Thymus (tissue), 14 donors: ENCODE measurements at places on chromosomes 1 and 21. TPM values are rescaled to one million over a fixed set of nuclear protein-coding genes. Genes with fewer than 3 reads are reported as not detected.

Gene PTGS2
- polyA plus RNA-seq = 1.5 TPM

Gene FMO2
- 5.5 TPM for polyA plus RNA-seq

Gene NEK2
- 4.0 TPM for polyA plus RNA-seq

Gene LRRC71
- 0.11 TPM for polyA plus RNA-seq

Gene SPRR1B
- polyA plus RNA-seq = 132 TPM

DNA sequence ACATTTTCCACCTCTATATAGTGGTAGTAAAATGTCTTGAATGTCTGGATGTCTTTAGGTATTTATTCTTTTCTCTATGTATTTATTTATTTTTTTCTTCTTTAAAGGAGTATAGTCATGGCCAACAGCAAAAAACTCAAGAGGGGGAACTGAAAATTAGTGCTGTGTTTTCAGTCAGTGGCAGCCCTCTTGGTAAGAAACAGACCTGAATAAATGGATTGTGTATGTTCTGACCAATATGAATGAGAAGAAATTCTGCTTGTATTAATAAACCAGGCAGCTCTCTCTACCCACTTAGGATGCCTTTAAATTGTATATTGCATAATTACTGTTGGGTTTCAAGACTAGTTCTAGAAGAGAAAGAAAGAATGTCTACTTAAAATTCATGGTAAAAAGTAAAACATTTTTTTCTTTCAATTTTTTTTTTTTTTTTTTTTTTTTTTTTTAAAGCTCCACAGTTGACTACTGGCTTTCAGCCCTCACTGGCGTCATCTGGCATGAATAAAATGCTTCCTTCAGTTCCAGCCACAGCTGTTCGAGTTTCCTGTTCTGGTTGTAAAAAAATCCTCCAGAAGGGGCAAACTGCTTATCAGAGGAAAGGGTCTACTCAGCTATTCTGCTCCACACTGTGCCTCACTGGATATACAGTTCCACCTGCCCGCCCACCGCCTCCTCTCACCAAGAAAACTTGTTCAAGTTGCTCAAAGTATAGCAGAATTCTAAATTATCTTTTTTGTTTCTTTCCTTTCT, 101.6 kb downstream of the ZMYM4 start:
- peaks cover 9% of the 10 kb centered on the region for H3K36me3 ChIP-seq
- no peak overlapping the region for H3K4me3 ChIP-seq
- DNase-seq = peak; percentile 19
- no peak overlapping the region for H3K27ac ChIP-seq
- no peaks in the 10 kb centered on the region for H3K27me3 ChIP-seq
- no peaks in the 10 kb centered on the region for H3K4me1 ChIP-seq

DNA sequence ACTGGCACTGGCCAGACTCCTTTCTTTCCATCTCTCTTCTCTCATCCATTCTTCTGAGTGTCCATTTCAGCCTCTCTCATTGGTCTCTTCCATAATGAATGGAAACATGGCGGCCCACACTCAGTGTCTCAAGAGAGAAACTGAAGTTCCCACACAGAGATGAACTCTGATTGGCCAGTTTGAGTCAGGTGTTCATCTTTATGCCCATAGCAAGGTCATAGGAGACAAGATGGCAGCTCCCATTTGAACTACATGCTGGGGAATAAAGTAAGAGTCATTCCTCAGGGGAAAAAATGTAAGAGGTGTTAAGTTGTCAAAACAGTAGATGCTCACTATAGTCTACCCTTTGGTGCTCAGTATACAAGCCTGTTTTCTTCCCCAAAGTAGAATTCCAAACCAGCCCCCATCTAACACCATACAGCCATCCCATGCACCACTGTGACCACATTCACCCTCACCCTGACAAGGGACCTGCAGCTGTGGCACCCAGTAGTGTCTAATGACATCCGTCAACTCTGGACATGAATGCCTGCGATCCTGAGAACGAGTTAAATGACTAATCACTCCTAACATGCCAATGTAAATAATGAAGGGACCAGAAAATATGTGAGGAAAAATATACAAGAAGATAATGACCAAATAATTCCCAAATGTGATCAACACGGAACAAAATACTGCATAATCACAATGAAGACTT, 12.4 kb downstream of the CDA start:
- no peaks in the 10 kb centered on the region for H3K27me3 ChIP-seq
- H3K36me3 ChIP-seq = no peaks in the 10 kb centered on the region
- no peak overlapping the region for H3K27ac ChIP-seq
- no peak for DNase-seq
- H3K4me1 ChIP-seq = no peaks in the 10 kb centered on the region

DNA sequence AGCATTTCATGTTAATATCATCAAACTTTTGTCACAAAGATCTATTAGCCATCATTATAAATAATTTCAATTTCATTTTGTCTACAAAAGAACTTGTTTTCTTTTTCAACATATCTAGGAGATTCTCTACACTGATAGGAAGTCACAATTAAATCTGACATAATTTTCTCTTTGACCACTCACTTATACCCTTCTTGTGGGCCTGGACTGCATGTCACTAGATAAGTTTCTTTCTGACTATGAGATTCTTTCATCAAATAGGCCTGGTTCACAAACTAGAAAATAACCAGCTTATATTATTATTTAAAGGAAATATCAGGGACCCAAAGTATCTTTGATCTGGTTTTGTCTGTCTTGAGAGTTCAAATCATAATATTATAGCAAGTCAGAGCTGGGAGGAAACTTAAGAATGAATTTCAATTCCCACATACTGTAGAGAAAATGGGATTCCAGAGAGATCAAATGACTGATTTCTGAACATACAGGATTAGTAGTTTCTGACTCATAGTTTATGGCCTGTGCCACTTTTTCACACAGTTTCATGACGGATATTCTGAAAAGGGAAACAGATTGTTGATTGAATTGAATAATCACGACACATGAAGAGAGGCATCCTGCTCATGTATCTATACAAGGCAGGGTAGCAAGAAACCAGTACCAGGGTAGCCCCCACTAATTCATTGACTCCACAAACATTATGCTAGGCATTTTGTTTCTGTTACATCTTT, 355.8 kb downstream of the GPATCH2 start:
- no peak for DNase-seq
- H3K4me1 ChIP-seq = no peaks in the 10 kb centered on the region
- no peak overlapping the region for H3K4me3 ChIP-seq
- H3K27me3 ChIP-seq = no peaks in the 10 kb centered on the region

DNA sequence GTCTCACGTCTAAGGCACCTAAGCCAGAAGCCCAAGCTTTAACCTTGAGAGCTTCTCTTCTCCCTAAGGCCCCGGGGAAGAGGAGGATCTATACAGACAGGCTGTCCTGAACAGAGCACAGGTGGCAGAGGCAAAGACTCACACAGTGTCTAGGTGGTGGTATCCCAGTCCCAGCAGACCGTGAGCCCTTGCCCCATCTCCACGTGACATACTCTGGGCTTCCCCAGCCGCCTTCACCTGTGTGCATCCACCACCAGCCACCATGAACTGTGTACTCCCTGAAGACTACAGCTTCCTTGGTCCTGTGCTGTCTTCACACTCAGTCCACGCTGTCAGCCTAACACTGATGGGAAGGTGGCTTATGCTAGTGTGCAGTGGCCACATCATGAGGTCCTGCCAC, 31.7 kb downstream of the SZT2 start:
- peaks cover 92% of the 10 kb centered on the region for H3K36me3 ChIP-seq
- no peaks in the 10 kb centered on the region for H3K4me1 ChIP-seq
- no peak overlapping the region for H3K4me3 ChIP-seq
- H3K27ac ChIP-seq = no peak overlapping the region
- H3K27me3 ChIP-seq = no peaks in the 10 kb centered on the region

GRCh38 chr1:234213658-234214128, 159.6 kb upstream of the COA6 start:
- H3K4me3 ChIP-seq = peak overlapping the region; percentile 37
- no peaks in the 10 kb centered on the region for H3K36me3 ChIP-seq
- no peak for DNase-seq
- H3K27me3 ChIP-seq = peaks cover 25% of the 10 kb centered on the region
- H3K27ac ChIP-seq = no peak overlapping the region

DNA sequence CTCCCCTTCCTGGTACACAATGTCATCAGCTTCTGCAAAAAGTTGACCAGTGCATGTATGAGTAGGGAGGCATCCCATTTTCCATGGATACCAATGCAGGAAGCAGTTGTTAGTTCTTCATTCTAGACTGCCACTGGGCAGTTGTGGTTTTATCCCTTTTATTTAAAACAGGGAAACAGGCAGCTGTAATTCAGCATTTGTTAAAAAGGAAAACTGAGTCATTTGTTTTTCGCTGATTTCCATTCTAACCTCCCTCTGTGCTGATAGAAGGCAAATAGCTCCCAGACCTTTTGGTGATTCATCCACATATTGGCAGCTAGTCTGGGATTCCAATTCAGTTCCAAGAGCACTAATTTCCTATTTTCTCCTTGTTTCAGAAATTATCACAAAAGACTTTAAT, 21.1 kb upstream of the ABCA4 start:
- no peak overlapping the region for H3K4me3 ChIP-seq
- H3K36me3 ChIP-seq = no peaks in the 10 kb centered on the region

DNA sequence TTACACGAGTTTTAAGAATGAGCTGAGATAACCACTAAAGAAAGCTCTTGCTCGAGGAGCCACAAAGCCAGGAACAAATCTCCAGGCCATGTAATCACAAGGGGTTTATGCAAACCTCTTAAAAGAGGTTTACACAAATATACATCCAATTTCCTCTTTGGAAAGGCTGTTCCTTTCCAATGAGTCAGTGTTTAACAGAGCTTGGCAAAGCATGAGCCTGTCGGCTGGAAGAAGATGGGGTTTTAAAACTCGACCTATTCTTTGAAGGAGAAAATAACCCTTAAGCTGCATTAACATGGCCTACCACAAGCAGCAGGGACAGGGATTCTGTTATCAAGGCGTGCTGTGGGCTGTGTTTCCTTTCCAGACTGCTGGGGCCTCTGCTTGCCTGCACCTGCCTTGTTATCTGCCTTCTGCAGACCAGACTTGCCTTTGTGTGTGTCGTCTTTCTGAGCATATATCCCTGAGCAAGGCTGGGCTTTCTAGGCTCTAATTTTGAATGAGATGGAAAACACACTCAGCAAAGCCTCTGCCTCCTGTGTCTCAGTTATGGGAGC, 40.6 kb upstream of the CYP2J2 start:
- peaks cover 3% of the 10 kb centered on the region for H3K27me3 ChIP-seq
- no peak for DNase-seq
- H3K27ac ChIP-seq = peak overlapping the region; percentile 46
- no peaks in the 10 kb centered on the region for H3K36me3 ChIP-seq

DNA sequence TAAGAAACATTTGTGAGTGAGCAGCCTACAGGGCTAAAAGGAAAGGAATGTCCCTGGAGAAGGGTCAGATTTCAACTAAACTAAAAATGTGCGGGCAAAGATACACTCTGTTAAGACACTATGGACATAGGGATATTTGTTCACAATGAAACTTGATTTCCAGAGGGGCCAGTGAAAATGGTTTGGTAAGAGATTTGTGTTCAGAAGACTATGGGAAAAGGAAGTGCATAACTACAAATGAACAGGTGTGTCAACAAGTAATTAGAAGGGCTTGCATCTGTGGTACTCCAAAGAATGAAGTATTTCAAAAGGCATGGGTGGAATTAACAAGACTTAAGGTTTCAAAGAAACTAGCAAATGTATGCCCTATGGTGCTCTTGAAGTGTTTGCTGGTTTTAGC, 60.4 kb downstream of the NME7 start:
- H3K4me3 ChIP-seq = no peak overlapping the region
- no peaks in the 10 kb centered on the region for H3K27me3 ChIP-seq
- H3K4me1 ChIP-seq = no peaks in the 10 kb centered on the region
- H3K27ac ChIP-seq = no peak overlapping the region

DNA sequence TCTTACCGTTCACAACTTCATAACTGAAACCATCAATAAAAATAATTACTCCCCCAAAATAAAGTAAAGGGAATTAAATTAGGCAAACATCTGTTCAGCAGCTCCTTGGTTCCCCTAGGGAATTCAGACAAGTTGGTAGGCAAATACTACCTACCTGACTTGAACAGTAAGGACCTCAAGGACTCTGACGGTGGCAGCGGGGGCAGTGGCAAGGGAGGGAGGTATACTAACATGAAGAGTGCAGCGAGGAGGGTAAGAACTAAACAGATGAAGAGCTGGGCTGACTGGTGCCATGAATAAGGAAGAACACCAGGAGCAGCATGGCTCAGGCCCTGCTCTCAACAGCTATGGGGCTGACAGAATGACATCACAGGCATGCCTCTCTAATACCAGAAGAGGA, 33.1 kb downstream of the MTOR start:
- no peaks in the 10 kb centered on the region for H3K27me3 ChIP-seq
- H3K27ac ChIP-seq = no peak overlapping the region
- no peak overlapping the region for H3K4me3 ChIP-seq

GRCh38 chr1:228494044-228494353, 6.8 kb downstream of the RNF187 start:
- H3K4me1 ChIP-seq = peaks cover 2% of the 10 kb centered on the region
- H3K27ac ChIP-seq = no peak overlapping the region
- H3K36me3 ChIP-seq = peaks cover 50% of the 10 kb centered on the region
- H3K4me3 ChIP-seq = no peak overlapping the region
- DNase-seq = no peak
- no peaks in the 10 kb centered on the region for H3K27me3 ChIP-seq

GRCh38 chr1:101101360-101101759, 75.8 kb upstream of the DPH5 start:
- H3K4me3 ChIP-seq = no peak overlapping the region
- no peak overlapping the region for H3K27ac ChIP-seq
- no peaks in the 10 kb centered on the region for H3K27me3 ChIP-seq
- no peaks in the 10 kb centered on the region for H3K36me3 ChIP-seq
- no peak for DNase-seq

DNA sequence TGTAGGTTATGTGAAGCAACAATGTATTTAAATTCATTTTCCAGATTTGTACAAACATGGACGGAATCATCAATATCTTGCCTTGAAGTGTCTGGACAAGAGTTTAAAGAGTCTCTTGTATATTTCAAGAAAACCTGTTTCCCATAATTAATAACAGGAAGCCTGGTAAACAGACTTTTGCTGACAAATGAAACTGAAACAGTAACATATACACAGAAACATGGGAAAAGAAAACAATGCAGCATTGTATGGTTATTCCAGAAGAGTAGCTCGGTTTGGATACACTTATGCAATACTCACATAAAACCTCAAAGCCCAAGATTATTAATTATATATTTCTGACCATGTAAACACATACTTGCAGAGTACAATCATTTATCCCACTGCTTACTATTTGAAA, 265.5 kb downstream of the PTPRC start:
- H3K4me1 ChIP-seq = peaks cover 9% of the 10 kb centered on the region
- DNase-seq = no peak
- H3K27me3 ChIP-seq = no peaks in the 10 kb centered on the region
- no peak overlapping the region for H3K27ac ChIP-seq
- peaks cover 72% of the 10 kb centered on the region for H3K36me3 ChIP-seq
- no peak overlapping the region for H3K4me3 ChIP-seq
